Activated CD8-positive, alpha-beta T cell treated with anti-CD3 and anti-CD28 coated beads, Interleukin-2, amount 10 ng/mL, durations not matched to agents 7 days and 5 days (primary cell): ENCODE measurements at places on chromosomes 1 and 21. TPM values are rescaled to one million over a fixed set of nuclear protein-coding genes. Genes with fewer than 3 reads are reported as not detected.

DNA sequence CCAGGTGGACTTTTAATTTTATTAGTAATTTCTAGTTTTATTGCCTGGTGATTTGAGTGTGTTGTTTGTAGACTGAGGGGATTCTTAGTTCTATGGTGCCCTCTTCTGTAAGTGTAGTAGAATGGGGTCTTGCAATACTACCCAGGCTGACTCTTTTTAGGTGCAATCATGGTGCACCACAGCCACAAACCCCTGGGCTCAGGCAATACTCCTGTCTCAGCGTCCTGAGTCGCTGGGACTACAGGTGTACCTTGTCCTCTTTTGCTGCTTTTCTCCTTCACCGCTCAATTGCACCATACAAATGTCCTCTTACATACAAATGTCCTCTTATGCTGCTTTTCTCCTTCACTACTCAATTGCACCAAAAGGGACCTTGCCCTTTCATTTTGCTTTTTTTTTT, 43.1 kb downstream of the SCP2 start:
- no peak for DNase-seq

The GPR61 gene
- not detected for total RNA-seq

GRCh38 chr1:21290546-21290944, 282 bp upstream of the ECE1 start:
- DNase-seq, result peak; percentile 36

GRCh38 chr1:91891969-91892368, 6.0 kb upstream of the TGFBR3 start:
- DNase-seq, result no peak

- DNase-seq, result no peak
These were observed 62.5 kb downstream of the ASH1L start for GRCh38 chr1:155499953-155500639.

DNA sequence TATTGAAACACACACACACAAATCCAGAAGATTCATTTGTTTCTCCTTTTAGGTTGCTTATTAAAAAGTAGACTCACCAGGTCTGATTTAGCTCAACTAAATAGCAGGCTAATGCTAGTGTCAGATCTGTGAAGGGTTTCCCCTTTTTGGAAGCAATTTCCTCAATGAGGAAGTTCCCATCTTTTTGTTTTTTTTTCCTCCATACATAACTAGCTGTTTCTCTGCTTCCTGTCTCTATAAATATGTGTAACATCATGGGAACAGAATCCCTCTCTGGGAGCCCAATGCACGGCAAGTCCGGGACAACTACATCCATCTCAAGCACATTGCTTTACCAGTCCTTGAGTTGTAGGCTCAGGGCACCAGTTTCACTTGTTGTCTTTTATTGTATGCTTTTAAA, 1421.1 kb downstream of the PLA2G4A start:
- no peak for DNase-seq

The KRTAP10-10 gene
- not detected for total RNA-seq

DNA sequence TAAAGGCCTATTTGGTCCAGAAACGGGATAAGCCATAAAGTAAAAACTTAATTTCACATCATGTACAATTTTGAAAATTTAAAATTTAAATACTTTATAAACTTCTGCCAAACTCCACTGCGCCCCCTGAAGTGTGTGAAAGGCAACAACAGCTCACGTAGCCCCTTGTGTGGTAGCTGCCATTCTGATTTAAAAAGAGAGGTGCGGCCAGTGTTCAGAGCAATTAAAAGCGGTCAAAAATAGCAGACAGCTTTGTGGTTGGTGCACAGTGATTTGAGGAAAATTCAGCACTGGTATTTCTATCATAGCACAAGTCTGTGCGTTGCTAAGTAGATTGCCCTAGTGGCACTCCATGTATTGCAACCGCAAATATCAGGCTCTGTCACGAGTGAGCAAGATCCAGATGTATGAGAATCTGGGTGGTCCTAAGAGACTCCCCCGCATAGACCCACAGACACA, 122.5 kb downstream of the ATG4C start:
- no peak for DNase-seq

GRCh38 chr21:37062593-37062935, 10.3 kb downstream of the PIGP start:
- no peak for DNase-seq

The CITED4 gene
- total RNA-seq, result 9.1 TPM
